ENCODE measurements at places on chromosomes 7 and 10.
A peak's percentile ranks its signal among the peaks of the same experiment; 100 is the strongest.

DNA sequence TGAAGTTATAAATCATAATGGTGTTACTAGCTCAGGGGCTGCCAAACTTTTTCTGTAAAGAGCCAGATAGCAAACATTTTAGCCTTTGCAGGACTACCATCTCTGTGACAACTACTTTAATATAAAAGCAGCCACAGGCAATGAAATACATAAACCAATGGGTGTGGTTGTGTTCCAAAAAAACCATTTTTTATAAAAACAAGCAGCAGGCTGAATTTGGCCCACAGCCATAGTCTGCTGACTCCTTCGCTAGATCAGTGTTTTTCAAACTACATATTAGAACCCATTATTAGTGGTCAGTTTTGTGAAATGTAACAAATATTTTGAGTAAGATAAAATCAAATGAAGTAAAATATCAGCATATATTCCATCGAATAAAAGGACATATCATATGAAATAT, 13.6 kb downstream of the GNG11 start:
- no peak for DNase-seq

- no peak for DNase-seq
Observed at GRCh38 chr10:80275756-80276155, 13.7 kb downstream of the MAT1A start.

- DNase-seq = no peak
Observed at GRCh38 chr10:113384181-113384580, 168.7 kb upstream of the HABP2 start.

DNA sequence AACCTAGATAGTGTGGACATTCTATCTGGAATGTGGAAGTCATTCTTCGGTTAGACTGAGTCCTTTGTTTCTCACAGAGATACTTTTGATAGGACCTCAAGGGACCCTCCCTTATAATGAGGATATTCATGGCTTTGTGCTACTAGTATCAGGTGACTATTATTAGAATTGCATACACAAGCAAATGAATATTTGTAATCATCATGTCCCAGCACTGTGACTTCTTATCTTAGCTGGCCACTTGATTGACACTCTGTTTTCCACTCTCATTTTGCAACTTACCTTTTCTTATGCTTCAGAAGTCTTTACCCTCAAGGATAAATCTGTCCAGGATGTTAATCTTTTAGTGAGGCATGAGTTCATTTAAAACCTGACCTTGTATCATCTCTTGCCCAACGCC, 268.2 kb upstream of the FZD1 start:
- no peak for DNase-seq

GRCh38 chr7:104552102-104552501, 223.7 kb downstream of the LHFPL3 start:
- peak; percentile 17 for DNase-seq

DNA sequence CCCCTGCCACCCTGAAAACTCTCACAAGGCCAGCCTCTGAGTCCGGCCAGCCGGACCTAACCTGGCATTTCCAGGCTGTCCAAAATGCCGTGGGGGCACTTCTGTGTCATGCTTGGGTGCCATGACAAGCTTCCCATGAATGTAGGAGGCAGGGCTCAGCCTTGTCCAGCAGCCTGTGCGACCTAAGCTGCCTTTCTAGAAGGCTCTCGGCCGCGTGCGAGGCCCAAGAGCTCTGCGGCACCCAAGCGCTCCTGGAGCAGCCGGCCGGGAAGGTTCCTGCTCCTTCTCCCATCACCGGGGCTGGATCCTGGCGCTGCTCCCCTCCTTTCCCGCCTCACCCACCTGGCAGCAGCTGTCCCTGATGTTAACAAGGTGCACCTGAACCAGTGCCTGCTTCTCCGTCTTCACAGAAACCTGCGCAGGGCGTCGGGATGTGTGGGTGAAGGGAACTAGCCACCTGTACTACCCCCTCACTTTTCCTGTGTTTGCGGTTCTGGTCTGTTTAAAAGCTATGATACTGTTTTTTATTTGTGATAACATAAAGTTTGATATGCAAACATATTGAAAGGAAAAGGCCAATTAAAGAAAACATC, 6.1 kb downstream of the GPER1 start:
- no peak for DNase-seq

- DNase-seq = no peak
Observed at GRCh38 chr7:45162943-45163691, 5.5 kb downstream of the RAMP3 start.

- no peak for DNase-seq
Observed at GRCh38 chr10:70753841-70754621, 31.1 kb downstream of the TBATA start.

DNA sequence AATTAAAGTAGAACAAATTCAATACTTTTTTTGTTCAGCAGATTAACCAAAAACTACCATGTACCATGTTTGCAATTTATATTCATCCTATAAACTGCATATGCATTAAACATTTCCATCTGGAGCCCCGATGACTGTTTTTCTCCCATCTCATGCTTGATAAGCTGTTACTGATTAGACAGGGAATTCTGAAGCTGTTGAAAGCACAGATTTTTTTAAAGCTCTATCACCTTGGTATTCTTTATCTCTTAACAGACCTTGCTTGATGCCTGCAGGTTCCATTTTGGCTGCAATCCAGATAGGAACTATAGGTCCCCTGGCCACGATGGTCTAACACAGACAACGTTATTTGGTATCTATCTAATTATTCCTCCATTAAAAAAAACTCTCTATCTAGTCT, 961.7 kb downstream of the CNTNAP2 start:
- DNase-seq = no peak

- DNase-seq = no peak
Observed at GRCh38 chr10:112977426-112977898, 27.4 kb downstream of the TCF7L2 start.

- peak; percentile 59 for DNase-seq
Observed at GRCh38 chr10:124648738-124649137, 95.4 kb downstream of the FAM53B start.

DNA sequence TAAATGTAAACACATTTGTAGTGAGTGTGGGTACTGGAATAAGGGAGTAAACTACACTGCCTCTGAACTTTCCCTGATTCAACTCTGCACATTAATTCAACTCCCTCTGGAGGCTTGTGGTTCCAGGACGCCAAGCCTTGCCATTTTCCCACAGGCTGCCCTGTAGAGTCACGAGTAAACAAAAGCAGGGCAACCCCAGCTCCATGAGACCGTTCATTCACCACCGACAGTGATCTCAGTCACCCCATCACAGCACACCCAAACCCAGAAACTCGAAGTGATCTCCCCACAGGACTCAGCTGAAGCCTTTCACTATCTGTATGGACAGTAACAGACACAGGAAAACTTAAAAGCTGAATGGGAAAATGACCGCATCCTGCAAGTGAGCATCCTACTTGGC, 218.8 kb upstream of the FRMD4A start:
- peak; percentile 4 for DNase-seq

DNA sequence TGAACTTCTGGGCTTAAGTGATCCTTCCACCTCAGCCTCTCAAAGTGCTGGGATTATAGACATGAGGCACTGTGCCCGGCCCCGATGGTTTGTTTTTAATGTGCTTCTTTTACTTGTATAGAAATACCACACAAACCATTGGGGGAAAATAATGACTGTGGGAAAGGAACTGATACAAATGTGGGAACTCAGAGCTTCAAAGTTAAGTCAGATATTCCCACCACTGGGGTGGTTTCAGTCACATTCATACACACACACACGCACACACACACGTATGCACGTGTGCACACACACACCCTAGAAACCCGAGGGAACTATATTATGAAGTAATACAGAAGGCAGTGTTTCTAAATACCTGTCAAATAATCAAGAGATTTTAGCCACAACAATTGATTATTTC, 17.0 kb downstream of the CPA4 start:
- peak; percentile 32 for DNase-seq

- no peak for DNase-seq
Observed at GRCh38 chr7:128710481-128710880, 28.7 kb upstream of the CALU start.

GRCh38 chr10:77909749-77910375, 16.7 kb downstream of the DLG5 start:
- DNase-seq = no peak

DNA sequence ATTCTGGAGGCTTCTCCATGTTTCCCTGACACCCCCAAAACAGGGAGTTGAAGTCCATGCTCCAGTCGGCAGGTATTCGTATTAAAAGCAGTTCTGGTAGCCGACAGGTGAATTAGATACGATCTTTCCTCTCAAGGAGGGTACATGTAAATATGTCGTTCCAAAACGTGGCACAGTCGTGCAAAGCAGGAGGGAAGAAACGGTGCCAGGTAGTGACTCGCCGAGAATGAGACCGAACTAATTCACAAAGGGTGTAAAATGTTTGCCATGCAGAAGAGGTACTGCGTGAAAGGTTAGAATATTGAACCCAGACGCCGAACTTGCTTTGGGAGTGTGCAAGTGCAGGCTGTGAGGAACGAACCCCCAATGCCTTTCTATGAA, 483 bp downstream of the EDRF1 start:
- peak; percentile 1 for DNase-seq

DNA sequence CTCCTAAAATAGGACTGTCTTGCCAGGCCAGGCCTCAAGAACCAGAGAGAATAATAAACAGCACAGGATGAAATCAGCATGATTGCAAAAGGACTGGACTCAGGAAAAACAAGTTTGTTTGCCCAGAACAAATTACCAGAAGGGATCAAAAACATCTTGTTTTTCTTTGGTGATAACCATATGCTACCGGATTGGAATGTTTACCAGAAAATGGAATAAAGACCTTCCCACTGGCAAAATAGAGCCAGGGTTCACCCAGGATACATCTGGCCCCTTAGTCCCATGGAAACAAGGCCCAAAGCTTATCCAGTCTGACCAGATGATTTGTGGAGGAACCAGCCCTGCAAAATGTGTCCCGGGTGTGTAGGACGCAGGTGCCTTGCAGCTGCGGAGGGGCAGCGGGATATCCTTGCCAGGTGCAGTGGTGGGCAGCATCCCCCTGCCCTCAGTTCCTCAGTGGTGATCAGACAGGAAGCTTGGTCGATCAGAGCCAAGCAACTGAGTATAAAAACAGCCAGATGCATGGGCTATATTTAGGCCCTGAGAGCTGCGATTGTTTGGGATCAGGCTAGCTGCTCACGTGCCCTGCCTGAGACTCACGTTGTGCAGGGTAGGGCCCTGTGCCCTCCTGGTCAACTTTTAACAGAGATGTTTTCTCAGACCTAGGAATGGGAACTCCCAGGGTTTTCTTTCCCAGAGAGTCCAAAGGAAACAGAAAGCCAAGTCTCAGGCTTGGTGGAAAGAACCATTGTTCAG, 4.6 kb upstream of the ZNF22 start:
- DNase-seq = no peak

DNA sequence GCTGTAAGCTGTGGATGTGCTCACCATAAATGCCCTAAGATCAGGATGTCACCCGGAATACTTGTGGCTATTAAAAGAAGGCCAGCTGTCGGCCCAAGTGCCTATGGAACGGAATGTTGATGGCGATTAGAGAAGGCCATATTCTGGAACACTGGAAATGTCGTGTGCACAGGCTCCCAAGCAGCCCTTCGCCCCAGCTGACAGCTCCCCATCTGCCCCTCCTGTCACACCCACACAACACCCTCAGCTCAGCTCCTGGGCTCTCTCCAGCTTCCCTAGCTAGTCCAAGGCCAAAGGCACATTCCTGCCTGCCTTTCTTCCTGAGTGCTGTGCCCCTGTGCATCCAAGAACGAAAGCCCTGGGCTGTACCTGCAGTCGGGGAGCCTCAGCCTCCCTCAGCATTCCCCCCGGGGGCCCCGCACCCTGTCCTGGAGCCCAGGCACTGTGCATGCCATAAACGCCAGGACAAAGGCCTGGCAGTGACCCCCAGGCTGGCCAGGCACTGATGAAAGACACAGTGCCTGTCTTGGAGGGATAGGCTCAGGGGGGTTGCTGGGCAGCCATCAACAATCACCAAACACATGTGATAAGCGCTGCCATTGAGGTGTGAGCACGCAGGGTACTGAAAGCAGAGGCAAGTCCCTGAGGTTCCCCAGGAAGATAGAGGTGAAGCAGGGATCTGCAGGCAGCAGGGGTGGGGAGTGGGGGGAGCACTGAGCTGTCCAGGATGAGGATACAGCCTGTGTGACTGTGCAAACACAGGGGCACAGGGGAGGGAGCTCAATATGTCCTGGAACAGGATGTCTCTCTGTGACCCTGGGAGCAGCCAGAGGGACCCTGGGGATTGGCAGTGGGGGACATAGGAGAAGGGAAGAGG, 3.7 kb upstream of the LDB3 start:
- DNase-seq = no peak

GRCh38 chr10:86371691-86372090, 5.1 kb upstream of the GRID1 start:
- DNase-seq = no peak

DNA sequence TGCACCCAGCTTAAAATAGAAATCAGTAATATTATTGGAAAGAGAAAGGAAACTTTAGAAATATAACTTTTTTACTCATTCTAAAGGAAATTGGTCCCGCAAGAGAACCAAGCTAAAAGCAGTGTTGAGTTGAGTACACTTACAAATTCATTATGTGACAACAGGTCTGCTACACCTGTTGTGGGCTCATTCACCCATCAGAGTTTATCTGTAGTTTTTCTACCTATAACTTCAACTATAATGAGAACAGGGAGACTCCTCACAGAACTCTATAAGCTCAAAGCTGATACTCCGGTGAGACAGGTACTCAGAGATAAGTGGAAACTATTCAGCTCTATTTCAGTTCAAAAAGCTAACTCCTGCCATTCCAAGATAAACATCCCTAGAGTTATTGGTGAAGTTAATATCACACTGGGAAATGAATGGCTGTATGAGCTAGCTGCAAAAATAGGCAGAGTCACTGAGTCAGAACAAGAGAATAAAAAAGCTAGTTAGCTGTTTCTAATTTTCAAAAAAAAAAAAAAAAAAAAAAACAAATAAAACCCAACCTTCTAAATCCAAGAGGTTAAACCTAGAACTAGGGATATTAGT, 121.3 kb downstream of the PPP1R3A start:
- DNase-seq = no peak

DNA sequence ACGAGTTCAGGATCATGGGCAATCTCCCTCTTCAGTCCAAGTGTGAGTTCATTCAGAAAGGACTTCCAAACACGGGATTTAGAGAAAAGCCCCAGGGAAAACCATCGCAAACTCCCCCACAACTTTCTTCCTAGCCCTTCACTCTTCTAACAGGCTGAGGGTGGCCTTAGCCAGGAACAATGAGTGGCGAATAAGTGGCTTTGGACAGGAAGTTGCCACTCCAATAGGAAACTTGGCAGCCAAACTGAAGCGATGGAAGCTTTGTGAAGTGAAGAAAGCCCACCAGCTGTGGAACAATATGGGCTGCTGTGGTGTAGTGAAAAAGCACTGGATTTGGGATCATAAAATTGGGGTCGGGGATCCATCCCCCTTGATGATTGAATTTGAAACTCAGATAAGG, 193.2 kb downstream of the TEX36 start:
- DNase-seq = no peak

GRCh38 chr10:102133373-102134195, 744 bp downstream of the PPRC1 start:
- DNase-seq = peak; percentile 77

GRCh38 chr10:6204063-6204340, 1.3 kb downstream of the PFKFB3 start:
- peak; percentile 68 for DNase-seq

DNA sequence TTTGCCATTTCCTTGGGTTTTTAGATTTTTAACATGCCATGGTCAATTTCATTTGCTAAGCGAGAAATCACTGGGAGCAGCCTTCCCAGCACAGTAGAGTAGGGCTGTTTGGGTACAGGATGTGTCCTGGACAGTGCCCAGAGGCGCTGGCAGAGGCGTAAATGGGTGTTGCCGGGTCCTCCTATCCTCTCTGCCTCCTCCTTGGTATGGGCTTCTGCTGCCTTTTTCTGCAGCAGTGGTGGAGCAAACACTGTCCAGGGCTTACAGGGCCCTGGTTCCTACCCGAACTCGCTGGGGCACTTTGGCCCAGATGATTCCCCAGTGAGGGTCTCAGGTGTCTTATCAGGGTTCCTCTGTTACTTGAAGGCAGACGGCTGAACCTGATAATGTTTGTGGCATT, 298.3 kb downstream of the RPS24 start:
- no peak for DNase-seq
